ENCODE measurements at places on chromosomes 7 and 10.
A peak's percentile ranks its signal among the peaks of the same experiment; 100 is the strongest.

GRCh38 chr7:1693419-1693990 is 23.4 kb downstream of the ELFN1 start:
- no peak for DNase-seq

- no peak for DNase-seq
Measured at GRCh38 chr10:112816033-112816430, 134.0 kb upstream of the TCF7L2 start.

GRCh38 chr7:81297317-81297716 is 378.5 kb upstream of the SEMA3C start:
- no peak for DNase-seq

GRCh38 chr7:5584096-5584495 is 160.5 kb upstream of the TNRC18 start:
- no peak for DNase-seq

DNA sequence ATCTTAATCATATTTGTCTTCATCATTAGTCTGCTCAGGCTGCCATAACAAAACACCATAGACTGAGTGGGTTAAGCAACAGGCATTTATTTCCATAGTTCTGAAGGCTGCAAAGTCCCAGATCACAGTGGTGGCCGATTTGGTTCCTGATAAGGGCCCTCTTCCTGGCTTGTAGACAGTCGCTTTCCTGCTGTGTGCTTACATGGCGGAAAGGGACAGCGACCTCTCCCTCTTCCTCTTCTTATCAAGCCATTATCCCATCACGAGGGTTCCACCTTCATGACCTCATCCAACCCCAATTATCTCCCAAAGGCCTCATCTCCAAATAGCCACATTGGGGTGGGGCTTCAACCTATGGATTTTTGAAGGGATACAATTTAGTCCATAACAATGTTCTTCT is 84.0 kb downstream of the LYZL1 start:
- DNase-seq = no peak

DNA sequence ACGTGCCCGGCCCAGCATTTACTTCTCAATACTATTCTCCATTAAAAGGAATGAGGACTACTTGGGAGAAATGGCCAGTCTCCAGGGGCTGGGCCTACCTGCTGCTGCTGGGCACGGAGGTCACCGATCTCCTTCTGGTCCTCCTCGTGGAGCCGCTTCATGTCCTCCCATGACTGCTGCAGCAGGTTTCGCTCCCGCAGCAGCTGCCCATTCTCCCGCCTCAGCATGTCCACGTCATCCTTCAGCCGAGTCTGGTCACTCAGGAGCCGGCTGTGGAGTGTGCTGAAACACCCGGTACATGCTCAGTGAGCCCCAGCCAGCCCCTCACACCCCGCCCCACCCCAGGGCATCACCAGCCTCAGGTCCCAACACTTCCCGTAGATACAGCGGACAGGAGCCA is 73.3 kb downstream of the DLG5 start:
- DNase-seq = no peak

- DNase-seq = no peak
Measured at GRCh38 chr7:151830121-151830830, 46.6 kb downstream of the PRKAG2 start.

DNA sequence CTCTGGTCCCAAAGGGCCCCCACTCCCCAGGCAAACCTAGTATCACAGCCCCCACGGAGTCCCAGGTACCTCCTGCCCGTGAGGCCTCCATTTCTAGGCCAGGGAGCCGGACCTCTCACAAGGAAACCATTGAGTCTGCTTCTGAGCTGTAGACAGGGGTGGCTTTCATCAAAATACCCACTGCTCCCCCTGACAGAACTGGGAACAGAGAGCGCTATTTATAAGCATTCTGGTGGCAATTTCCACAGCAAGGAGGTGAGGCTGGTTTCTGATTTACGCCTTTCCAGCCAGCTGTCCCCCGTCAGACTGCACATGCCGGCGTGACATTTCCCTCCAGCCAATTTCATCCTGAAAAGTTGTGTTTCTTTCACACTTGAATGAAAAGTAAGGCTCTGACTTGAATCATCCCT is 407.5 kb upstream of the PRKCQ start:
- no peak for DNase-seq

DNA sequence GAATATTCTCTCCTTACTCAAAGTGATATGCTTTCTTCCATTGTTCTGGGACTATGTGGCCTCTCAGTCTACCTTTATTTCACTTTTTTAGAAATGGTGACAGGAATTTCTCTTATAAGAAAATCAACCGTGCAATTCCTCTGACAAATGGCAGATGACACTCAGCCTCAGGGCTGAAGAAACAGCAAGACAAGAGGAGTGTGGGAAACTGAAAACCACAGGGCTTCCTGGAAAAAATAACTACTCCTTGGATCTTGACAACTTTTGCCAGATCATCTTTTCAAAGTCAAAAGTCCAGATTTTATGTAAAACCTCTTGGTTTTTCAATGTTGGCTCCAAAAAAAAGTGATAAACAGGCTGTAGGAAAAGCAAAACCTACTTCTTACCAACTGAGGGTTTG is 121.5 kb downstream of the TYW1B start:
- no peak for DNase-seq

DNA sequence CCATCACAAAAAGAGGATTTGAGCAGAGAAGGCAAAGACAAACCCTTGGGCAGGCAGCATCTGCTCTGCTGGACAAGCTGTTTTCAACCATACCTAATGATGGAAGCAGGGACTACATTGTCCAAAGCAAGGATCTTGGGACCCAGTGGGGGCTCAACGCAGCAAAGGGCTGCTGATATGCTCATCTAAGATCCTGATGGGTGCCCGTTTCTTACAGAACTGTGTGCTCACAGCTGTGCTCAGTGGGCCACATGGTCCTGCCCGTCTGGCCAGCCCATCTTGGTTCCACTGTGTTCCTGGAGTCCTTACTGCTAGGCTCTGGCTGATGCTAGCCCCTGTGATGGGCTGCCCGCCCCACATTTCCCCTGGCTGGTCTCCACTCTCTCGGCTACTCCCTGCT is 36.1 kb downstream of the GPRIN2 start:
- DNase-seq = no peak

GRCh38 chr10:30762620-30763019 is 133.1 kb upstream of the LYZL2 start:
- no peak for DNase-seq

DNA sequence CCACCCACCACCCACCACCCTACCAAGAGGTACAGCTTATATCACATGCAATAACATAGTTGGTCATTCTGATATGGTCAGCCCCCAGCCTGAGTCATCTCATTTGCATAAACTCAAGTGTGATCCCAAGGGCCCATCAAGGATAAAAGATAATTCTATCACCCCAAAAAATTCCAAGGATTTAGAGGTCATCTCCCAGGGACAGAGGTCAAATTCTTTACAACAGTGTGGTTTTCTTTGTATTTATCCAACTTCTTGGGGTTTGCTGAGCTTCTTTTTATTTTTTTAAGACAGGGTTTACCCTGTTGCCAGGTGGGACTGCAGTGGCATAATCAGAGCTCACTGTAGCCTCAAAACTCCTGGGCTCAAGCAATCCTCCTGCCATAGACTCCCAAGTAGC is 9.4 kb upstream of the GTPBP10 start:
- no peak for DNase-seq

DNA sequence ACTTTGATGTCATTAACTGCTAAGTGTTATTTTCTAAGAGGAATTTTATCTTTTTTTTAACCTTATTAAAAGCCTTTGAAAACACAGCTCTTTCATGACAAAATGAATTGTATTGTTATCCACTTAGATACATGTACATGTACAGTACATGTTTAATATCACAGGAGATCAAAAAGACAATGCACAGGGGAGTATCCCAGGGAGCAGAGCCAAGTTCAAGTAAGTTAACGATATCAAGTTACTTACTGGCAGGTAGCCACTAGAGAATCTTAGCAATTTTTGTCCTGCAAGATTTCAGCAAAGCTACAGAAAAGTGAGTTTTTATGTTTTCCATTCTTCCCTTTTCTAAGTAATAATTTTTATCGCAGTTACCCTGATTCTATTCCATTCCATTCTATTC is 33.9 kb upstream of the ARL4A start:
- no peak for DNase-seq

- no peak for DNase-seq
Measured at GRCh38 chr10:35083242-35083641, 6.9 kb downstream of the CUL2 start.

DNA sequence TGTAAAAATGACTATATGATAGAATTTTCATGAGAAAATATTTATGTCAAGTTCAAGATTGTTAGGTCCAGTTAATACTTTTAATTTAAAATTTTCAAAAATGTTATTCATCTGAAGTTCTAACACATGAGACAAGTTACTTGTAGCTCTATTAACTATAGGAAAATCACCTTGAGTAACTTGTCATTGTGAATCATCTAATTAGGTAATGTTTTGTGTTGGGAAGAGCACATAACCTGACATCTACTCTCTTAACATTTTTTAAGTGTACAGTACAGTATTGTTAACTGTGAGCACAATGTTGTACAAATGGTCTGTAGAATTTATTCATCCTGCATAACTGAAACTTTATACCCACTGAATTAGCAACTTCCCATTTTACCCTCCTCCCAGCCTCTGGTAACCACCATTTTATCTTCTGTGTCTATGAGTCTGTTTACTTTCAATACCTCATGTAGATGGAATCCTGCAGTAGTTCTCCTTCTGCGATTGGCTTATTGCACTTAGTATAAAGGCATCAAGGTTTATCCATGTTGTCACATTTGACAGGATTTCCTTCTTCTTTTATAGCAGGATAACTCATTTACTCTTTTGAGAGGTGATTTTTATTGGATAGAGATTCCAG is 54.6 kb downstream of the ARL4A start:
- DNase-seq = no peak

DNA sequence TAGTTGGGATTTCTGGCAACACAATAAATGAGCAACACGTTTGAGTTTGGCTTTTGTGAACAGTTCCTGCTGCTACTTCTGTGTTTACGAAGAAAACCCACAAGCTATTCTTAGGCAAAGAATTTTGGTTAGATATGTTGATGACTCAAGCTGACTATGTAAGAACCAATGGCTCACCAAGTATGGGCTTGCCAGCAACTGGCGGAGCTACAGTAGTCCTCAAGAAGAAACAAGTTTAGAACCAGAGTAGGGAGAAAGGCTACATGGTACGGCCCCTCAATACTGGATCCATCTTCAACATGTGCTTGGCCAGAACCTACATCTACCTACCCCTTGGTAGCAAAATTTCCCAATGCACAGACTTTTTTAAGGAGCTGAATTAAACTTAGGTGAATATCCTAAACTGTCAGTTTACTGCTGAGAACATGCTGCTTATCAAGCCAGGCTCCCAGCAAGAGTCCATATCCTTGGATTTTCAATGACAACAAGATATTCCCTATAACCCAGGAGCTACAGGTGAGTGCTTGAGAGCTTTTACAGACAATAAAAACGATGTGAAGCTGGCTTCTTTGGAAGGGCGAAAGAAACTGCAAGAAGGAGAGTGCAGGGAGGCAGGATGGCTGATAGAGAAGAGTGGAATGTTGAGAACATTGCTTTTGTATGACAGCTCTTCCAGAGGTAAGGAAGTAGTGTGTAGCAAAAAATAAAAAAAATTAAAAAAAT is 74.3 kb upstream of the ASAH2 start:
- peak; percentile 91 for DNase-seq

DNA sequence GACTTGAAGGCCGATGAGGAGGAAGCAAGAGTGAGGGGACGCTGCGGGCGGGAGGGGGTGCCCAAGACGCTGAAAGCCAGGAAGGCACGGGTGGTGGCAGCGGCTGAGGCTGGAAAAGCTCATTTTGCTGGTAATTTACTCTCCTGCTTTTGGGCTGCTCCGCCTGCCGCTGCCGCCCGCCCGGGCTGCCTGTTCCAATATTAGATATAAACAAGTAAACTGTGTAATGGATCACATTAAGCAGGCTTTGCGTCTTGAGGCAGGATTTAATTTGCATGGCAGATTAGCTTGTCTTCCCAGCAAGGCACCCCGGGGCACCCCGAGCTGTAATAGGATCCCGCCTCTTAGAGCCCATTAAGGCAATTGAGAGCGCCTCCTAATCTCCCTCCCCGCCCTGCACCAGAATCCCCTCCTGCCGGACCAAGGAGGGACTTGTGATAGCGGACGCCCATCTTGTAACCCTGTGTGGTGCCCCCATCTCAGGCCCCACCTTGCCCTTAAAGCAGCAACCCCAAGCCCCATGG is 46.1 kb upstream of the SLF2 start:
- no peak for DNase-seq

- no peak for DNase-seq
Measured at GRCh38 chr7:14835384-14835783, 67.2 kb downstream of the DGKB start.

- DNase-seq = no peak
Measured at GRCh38 chr7:12199363-12199762, 11.7 kb upstream of the TMEM106B start.

DNA sequence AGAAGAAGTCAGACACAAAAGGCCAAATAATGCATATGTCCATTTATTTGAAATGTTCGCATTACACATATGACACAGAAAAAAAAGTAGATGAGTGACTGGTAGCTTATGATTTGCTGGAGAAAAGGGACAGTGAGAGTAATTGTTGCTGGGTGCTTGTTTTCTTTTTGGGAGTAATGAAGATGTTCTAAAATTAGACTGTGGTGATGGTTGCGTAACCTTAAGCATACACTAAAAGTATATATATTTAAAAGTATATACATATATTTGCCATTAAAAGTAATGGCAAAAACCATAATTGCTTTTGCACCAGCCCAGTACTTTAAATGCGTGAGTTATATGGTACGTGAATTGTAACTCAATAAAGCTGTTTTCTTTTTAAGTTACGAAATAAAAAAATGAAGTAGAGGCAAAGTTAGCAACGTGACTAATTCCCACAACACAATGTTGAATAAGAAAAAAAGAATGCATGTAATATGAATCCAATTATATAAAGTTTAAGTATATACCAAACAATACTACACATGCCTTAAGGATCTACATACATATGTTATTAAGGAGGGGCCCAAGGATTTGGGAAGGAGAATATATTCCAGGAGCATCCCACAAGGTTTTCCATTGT is 360.4 kb upstream of the CELF2 start:
- no peak for DNase-seq

DNA sequence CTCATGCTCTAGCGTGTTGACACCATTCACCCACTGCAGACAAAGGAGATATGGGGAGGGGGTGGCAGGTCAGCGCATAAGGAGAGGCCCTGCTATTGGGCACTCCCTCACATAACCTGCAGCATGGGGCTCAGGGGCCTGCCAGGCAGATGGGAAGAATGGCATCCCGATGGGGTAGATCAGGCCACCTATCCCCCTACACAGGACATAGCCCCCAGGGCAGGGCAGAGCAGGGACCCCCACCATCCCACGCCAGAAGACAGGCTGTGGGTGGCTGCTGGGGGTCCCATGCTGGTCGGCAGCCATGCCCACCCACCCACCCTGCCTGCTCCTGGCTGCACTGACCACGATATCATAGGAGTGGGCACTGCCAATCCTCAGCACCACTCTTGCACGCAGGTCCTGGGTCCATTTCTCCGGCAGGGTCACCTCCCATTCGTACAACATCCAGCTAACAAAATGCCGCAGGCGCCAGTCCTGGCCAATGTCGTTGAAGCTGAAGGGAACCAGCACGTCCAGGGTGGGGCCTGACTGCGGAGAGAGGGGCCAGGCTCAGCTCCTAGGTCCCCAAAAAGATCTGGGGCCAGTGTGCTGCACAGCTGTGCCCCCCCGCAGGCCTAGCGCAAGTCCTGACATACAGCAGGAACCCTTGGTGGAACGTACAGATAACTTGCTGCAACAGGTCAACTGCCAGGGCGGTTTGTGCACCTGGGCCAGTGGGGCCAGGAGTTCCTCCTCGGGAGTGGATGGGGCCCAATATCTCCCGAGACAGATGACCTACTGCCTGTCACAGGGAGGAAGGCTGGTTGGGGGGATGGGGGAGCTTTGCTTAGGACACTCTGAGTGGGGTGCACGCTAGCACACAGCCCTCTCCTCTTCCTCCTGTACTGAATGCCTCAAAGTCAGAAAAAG is 45.9 kb upstream of the ZNF479 start:
- DNase-seq = no peak
